ENCODE measurements at places on chromosomes 5 and 9.

DNA sequence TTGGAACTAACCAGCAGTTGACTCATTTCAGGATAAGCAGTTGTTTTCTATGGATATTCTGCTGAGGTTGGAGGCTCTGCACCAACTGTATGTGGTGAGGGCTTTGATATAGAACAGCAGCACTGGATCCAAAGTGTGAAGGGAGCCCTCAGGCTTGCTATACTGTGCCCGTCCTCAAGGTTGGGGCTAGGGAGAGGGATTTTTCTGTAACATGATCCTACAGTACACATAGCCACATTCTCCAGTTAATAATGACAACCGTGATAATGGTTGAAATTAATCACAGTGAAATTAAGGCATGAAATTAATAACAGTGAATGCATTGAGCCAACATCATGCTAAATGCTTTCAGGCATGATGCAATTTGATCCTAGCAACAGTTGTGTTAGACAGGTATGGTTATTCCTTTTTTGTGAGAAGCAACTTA, 36.7 kb downstream of the ARHGAP26 start:
- no peak for DNase-seq

DNA sequence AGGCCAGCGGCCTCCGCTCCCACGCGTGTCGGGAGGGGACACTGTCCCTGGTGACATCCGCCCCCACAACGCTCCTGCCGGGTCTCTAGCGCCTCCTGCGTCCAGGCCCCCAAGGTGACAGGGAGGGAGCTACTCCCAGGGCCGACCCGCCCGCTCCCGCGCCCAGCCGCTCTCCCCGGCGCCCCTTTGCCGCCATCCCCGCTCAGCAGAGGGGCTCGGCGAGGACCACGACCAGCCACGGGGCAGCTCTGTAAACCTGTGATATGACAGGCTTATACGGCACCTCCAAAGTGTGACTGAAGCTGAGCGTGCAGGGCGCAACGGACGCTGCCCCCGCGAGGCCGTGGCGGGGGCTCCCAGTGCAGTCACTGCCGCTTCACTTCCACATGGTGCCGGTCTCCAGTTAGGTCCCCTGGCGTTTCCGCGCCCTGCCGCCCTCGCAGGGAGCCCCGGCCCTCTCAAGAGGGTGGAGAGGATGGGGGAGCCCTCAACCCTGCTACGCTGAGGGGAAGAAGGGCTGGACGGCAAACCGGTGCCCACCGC, 978 bp upstream of the ADCY2 start:
- no peak for DNase-seq

DNA sequence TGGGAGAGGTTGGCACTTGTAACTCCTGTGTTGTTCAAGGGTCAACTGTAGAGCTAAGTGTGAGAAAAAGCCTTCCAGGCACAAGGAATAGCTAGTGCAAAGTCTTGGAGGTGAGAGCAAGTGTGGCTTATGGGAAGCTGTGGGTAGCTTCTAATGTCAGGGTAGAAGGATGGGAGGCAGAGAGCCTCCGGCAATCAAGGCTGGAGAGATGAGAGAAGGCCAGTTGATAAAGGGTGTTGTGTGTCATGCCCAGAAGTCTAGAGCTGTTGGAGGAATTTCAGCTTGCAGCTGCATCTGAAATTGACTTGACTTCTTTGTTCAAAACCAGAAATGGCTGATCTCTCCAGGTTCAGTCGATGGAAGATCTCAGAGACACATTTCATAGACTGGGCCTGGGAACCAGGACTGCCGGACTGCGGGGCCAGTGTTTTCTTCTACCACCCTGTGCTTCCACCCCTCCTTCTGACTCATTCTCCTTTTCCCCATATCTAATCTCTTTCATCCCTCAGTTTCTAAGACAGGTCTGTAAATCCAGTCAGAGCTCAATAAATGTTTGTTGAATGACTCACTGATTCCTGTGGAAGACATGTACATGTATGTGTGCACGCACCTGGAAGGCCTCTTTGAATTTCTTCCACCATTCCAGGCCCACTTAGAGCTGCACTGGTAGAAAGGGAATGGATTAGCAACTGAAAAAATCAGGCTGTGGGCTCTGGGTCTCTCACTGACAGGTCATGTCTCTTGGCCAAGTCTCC, 67.8 kb upstream of the KLF4 start:
- DNase-seq, result no peak

DNA sequence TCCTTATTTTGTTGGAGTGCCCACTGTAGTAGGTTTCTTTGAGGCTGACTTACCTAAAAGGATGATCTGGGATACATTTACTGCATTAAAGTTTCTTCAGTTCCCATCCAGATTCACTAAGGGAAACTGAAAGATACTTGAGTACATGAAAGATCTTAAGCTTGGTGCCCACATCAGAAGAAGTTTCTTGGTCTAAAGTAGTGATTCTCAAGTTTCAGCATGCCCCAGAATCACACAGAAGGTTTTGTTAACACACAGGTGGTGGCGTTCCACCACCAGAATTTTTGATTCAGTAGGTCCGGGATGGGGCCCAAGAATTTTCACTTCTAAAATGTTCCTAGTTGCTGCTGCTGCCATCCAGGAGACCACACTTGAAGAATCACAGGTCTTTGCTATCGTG, 171.0 kb downstream of the ZNF462 start:
- no peak for DNase-seq

- no peak for DNase-seq
Measured at GRCh38 chr9:134426436-134426835, 100.2 kb downstream of the RXRA start.

DNA sequence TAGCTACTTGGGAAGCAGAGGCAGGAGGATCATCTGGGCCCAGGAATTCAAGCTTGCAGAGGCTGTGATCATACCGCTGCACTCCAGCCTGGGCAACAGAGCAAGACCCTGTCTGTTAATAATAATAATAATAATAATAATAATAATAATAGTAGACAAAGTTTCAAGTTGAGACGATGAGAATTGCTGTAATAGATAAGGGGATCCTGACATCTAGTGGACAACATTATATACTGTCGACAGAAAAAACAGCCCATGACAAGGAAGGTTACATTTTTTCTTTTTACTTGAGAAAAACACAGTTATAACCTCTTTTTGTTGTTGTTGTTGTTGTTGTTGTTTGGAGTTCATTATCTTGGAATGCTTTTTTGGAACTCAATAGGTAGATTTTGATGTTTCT, 35.3 kb downstream of the NDFIP1 start:
- no peak for DNase-seq

- DNase-seq, result no peak
Measured at GRCh38 chr5:30392897-30393296, 800.6 kb upstream of the CDH6 start.

DNA sequence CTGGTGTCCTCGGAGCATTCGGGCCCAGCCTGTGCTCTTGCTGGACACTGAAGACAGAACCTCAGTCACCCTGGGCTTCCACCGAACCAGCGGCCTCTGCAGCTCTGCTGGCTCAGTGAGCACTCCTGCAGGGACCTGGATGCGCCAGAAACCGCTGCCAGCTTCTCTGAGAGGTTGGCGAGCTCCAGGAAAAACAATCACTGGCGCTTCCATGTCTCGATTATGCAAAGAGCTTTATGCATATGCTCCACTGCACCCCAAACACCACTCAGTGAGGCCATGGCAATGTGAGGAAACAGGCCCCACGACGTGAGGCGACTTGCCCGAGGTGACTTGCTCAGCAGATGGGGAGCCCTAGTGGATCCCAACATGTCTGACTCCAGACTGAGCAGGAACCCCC, 11.0 kb downstream of the PRDM12 start:
- no peak for DNase-seq

DNA sequence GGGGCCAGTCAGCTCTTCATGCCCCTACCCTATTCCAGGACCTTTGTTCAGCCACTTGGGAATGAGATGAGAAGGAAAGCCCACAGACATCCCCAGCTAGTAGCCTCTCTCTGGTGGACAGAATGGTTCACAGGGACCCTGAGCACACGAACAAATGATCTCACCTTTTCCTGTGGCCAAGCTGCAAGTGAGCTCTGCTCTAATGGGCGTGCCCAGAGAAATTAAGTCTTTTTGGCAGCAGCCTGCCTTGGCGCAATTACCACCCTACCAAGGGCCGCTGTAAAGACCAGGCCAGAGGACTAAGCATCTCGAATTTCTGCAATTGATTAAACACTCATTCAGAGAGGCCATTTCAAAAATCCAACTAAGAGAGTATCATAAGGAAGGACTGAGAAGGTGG, 56.0 kb downstream of the WHRN start:
- no peak for DNase-seq

- no peak for DNase-seq
Measured at GRCh38 chr9:4894076-4894475, 91.0 kb upstream of the JAK2 start.

- DNase-seq, result no peak
Measured at GRCh38 chr9:78462611-78463010, 165.7 kb downstream of the PSAT1 start.

DNA sequence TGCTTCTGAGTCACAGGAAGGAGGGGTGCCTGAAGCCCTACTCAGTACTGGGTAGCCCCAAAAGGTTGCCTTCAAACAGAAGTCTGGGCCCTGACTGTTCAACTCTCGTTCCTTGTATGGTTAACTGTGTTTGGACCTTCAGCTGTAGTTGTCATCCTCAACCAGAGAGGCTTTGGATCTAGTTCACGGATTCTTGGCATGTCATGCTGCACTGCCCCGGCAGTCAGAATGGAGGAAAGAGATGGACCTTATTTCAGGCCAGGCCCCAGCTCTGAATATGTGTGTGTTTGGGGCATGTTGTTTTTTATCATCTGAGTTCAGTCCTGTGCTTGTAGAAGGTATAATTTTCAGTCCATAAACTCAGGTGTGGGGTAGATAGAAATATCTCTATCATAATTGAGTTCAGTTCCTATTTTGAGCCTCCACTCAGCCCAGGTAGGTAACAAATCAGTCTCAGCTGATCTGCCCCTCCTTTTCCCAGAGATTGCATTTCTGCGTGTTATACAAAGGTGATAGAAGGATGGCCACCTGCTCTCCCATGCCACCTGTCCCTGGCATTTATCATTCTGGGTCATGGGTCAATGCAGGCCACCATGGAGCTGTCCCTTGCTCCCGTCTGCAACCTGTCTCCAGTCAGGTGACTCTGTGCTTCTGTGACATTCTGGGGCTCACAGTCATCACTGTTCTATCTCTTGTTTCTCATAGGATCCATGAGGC, 127.5 kb upstream of the CPEB4 start:
- no peak for DNase-seq

DNA sequence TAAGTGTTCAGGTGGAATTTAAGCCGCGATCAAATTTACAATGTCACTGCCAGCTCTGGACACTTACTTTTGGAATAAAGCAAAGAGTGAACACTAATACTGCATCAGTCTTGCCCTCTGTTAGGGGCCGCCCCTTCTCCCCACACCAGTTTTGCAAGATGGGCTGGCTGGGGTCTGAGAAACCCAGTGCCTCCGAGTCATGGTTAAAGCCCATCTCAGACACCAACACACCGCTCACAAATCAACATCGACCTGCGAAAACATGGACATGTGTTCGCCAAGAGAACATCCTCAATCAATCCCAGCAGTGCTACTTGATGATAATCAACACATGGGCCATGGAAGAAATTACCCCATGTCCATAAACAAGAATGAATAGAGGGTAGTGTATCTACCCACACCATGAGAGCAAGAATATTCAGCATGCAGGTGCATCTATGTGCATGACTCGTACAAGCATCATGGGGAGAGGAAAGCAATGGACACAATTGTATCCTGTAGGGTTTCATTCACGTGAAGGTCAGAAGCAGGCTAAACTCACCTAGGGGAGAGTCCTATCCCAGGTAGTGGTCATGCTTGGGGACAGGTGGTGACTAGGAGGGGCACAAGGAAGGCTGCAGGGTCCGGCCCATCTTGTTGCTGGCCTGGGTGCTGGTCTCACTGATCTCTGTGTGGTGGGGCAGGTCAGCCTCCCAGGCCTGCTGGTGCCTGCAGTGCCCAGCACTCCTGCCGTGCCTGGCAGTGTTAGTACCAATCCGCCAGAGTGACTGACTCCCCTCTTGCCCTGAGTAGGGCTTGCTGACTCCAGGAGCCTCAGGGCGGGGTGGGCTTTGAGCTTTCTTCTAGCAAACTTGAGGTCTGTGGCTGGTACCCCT, 5.0 kb downstream of the S1PR3 start:
- DNase-seq, result no peak

GRCh38 chr5:43584166-43584699, 18.7 kb upstream of the NNT start:
- no peak for DNase-seq

DNA sequence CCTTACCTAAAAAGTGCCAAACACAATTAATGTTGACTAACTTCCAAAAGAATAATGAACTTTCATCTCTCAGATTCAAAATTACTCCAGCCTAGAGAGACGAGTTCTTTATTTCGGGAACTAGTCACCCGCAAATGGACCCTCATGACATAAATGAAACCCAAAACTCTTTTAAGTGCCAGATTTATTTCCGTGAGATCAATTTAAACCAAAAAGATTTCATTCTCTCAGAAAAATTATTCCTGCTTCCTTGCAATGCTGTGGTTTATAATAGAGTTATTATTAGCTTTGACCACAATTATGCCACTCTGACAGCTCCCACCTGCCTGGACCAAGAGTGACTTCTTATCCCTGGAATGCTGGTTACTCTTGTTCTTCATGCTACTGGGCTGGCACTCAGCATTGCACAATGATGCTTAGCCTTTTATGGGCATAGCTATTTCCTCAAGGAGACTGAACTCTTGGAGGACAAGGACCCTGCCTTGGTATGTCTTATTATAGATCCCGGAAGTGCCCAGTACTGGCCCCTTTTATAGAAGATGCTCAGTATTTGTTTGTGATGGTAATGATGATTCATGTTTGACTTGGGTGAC, 183.5 kb downstream of the SNX18 start:
- no peak for DNase-seq

DNA sequence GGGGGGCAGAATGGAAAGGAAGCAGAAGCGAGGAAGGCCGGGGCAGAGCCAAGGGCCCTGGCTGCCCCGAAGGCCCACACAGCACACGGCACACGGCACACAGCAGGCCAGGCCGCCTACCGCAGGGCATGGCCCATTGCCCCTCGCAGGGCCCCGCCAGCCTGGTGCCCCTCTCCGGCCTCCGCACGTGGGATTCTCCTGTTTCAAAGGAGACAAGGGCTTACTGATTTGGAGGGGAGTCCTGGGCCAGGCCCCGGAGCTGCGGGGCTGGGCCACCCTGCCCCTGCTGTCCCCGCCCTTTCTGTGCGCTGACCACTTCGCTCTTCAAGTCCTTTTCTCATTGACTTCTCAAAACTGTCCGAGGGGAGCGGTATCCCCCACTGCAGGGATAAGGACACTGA, 7.7 kb upstream of the PHYKPL start:
- DNase-seq, result no peak

- DNase-seq, result no peak
Measured at GRCh38 chr5:91611746-91612145, 228.6 kb upstream of the ARRDC3 start.
